Central memory CD4-positive, alpha-beta T cell (primary cell): ENCODE measurements at places on chromosomes 3 and 15.

- no peak for DNase-seq
These were observed 18.6 kb downstream of the ALPK3 start for GRCh38 chr15:84835661-84836337.

GRCh38 chr3:119548341-119548740 is 11.1 kb downstream of the CD80 start:
- no peak for DNase-seq

- no peak for DNase-seq
These were observed 44.3 kb downstream of the SH3GL3 start for GRCh38 chr15:83491486-83491885.

GRCh38 chr3:189962466-189962865 is 158.2 kb downstream of the P3H2 start:
- DNase-seq: no peak

DNA sequence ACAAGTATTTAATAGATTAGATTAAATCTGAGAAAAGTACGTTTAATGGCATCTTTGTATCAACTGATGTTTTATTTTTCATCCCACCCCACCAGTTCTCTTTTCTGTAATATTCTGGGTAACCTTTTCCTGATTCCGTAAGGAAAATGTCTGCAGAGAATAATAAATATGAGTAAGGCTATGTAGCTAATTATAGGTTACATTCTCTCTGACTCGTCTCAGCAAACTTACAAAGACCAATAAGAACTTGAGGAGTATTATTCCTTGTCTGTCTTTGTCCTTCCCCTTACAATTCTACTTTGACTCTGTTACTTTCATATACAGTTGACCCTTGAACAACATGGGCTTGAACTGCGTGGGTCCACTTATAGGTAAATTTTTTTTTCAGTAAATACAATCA is 12.1 kb downstream of the SNAP23 start:
- DNase-seq: no peak

- no peak for DNase-seq
These were observed 155.2 kb upstream of the TLE3 start for GRCh38 chr15:70252951-70253320.

- DNase-seq: no peak
These were observed 80.8 kb downstream of the NR2F2 start for GRCh38 chr15:96411056-96412031.

DNA sequence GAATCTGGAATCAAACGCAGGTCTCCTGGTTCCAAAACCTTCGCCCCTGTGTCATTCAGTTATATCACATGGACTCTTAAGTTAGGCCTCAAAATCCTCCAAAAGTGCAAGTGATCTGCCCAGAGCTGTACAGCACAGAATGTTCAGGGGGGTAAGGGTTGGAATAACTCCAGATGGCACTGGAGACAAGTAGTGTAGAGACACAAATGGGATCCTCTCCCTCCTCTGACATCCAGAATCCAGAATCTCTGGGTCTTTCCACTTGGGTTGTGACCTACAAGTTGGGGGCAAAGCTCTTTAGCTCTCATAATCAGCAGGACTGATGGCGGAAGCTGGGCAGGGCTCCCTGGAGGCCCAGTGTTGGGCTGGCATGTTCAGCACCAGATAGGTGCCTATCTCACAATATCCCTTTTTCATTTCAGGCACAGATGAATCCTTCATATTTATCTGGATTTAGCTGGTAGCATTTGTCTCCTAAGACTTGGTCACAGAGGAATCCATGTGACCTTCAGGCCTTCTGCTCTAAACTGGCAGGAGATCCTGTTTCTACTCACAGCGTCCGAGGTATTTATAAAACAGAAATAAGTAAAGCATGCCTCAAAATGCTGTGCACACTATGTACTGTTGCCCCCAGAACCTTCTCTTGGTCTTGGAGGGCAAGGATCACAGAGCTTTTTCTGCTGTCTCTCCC is 15.4 kb downstream of the ABHD2 start:
- no peak for DNase-seq

- no peak for DNase-seq
These were observed 424.6 kb downstream of the GRM7 start for GRCh38 chr3:7285505-7285904.

- no peak for DNase-seq
These were observed 290.5 kb downstream of the PLCL2 start for GRCh38 chr3:17175187-17175807.

GRCh38 chr3:151008699-151009098 is 36.2 kb upstream of the CLRN1 start:
- DNase-seq: no peak

GRCh38 chr3:151256749-151257148 is 21.6 kb downstream of the P2RY14 start:
- no peak for DNase-seq

DNA sequence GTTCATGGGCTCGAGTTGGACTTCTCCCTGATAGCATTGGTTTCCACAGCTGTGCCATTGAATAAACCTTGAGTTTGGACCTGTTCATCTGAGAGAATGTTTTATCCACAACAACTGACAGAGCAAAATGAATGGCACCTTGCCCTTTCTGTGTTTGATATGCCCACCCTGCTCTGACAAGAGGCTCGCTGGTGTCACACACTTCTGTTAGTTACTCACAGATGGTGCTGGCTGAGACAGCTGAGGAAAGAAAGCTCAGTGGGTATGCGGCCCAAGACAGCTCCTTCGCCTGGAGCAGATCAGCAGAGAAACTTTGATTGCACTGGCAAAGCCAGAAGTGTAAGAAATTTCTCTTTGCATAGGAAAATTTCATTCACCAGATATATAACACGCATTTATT is 2.5 kb upstream of the CAPN3 start:
- no peak for DNase-seq
